Activated naive CD8-positive, alpha-beta T cell treated with anti-CD3 and anti-CD28 coated beads for 36 hours (primary cell): ENCODE measurements at places on chromosomes 1 and 21. TPM values are rescaled to one million over a fixed set of nuclear protein-coding genes. Genes with fewer than 3 reads are reported as not detected.

MAP3K7CL gene
- total RNA-seq, result 5.7 TPM

- DNase-seq, result no peak
These were observed 2.1 kb upstream of the WASF2 start for GRCh38 chr1:27491748-27492700.

GRCh38 chr1:1083416-1084371 is 9.6 kb upstream of the RNF223 start:
- peak; percentile 4 for DNase-seq

CLCC1 gene
- total RNA-seq, result 15.8 TPM

GRCh38 chr1:7752512-7753417 is 18.3 kb upstream of the VAMP3 start:
- DNase-seq, result peak; percentile 4

DNA sequence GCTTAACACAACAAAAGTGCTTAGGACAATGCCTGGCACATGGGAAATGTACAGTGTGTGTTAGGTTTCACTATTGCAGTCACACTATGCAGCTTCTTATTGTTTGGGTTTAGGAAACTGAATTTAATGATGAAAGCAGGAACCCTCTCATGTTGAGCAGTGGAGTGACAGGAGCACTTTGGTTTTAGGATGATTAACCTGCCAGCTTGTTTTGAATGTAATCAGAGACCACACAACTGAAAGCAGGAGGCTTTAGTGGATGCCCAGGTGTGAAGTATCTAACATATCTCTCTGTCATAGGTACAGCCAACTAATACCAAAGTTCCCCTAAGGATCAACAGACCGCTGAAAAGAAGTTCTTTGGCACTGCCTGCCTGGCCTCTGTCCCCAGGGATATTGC is 406.9 kb upstream of the USP24 start:
- DNase-seq, result no peak

NDUFV3 gene
- 34.2 TPM for total RNA-seq

GRCh38 chr1:151577173-151577572 is 34.7 kb upstream of the SNX27 start:
- no peak for DNase-seq

DNA sequence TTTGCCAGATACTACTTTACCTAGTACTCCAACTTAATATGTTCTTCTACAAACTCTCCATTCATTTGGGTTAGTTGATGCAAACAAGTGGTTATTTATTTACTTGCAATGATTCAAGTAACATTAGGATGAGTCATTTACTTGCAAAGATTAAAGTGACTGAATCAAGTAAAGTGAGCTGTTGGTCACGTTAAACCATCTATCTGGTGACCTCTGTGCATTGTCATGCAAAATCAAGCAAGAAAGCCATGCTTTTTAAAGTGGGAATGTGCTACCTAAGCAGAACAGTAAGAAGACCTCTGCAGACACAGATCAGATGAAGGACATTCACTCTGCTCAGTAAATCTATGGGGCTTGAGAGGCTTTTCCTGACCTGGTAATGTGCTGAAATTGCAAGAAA is 254.7 kb downstream of the LRRIQ3 start:
- DNase-seq, result no peak
